ENCODE measurements at places on chromosomes 12 and 14. TPM values are rescaled to one million over a fixed set of nuclear protein-coding genes. Genes with fewer than 3 reads are reported as not detected.

SAMD15 gene
- total RNA-seq = 6.8 TPM

CCDC177 gene
- total RNA-seq = not detected

- no peak for ATAC-seq
These were observed 93.5 kb downstream of the GALNT8 start for GRCh38 chr12:4813741-4814140.

GRCh38 chr14:64137657-64138290 lies 156.4 kb downstream of the ESR2 start:
- no peak for ATAC-seq

- ATAC-seq = no peak
These were observed 469.8 kb downstream of the FOXG1 start for GRCh38 chr14:29236401-29236800.

GRCh38 chr12:53533471-53533870 lies 26.2 kb upstream of the NPFF start:
- ATAC-seq = no peak

- no peak for ATAC-seq
These were observed 44.8 kb downstream of the ARHGAP5 start for GRCh38 chr14:32121948-32122347.

Data from motor neuron (in vitro differentiated cells).